ENCODE measurements at places on chromosomes 3 and 15. TPM values are rescaled to one million over a fixed set of nuclear protein-coding genes. Genes with fewer than 3 reads are reported as not detected.

DUOX1 gene
- 0.39 TPM for total RNA-seq

TMEM89 gene
- total RNA-seq = not detected

MESP2 gene
- 0.40 TPM for total RNA-seq

OR5H14 gene
- not detected for total RNA-seq

All from activated B cell treated with CpG ODN at 0.5 μM for 24 hours (primary cell).